ENCODE measurements at places on chromosomes 16 and 17. TPM values are rescaled to one million over a fixed set of nuclear protein-coding genes. Genes with fewer than 3 reads are reported as not detected.

DNA sequence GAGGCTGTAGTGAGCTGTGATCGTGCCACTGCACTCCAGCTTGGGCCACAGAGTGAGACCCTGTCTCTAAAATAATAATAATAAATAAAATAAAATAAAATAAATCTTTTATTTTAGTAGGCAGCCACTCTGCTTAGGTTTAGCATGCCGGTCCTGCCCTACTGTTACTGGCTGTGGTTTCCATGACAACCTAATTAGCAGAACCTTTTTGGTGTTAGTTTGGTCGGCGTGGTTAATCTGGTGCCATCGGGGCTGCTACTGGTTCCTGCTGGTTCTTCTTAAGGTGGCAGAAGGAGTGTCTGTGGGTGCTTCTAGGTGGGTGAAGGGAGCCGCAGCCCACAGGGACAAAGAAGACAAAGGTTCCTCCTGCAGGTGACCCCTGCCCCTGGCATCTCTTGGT lies 37.8 kb upstream of the CBX4 start:
- no peaks in the 10 kb centered on the region for H3K36me3 ChIP-seq
- H3K4me1 ChIP-seq = peaks cover 5% of the 10 kb centered on the region
- no peak overlapping the region for H3K4me3 ChIP-seq
- H3K27me3 ChIP-seq = no peaks in the 10 kb centered on the region

DNA sequence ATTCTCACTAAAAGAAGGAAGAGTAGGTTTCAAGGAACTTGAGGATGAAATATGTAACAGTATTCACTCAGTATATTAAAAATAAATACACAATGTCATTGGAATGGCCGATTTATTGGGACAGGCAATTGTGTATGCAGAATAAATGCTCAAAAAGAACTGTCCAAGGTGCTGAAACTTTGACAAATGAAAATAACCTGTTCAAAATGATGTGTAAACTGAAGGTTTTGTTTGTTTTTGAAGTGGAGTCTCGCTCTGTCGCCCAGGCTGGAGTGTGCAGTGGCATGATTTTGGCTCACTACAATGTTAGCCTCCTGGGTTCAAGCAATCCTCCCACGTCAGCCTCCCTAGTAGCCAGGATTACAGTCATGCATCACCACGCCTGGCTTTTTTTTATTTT lies 318.7 kb upstream of the RBFOX1 start:
- no peak for DNase-seq
- H3K27ac ChIP-seq = no peak overlapping the region
- peaks cover 6% of the 10 kb centered on the region for H3K27me3 ChIP-seq
- no peaks in the 10 kb centered on the region for H3K36me3 ChIP-seq

DNA sequence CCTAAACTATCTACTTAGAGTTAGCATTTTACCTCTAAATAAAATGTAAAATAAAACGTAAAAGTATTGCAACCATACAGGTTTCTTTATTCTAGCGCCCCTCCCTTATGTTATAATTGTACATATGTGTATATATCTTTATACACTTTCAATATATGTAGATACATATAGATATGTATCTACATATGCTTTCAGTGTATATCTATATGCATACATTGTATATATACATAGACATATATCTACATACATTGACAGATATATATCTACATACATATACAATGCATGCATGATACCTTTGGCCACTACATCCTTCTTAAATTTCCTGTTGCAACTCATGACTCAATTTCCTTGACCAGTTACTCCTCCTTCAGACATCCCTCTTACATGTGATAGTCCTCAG lies 16.7 kb downstream of the BPTF start:
- no peak overlapping the region for H3K27ac ChIP-seq
- H3K27me3 ChIP-seq = no peaks in the 10 kb centered on the region
- no peak overlapping the region for H3K4me3 ChIP-seq
- H3K4me1 ChIP-seq = peaks cover 4% of the 10 kb centered on the region

DNA sequence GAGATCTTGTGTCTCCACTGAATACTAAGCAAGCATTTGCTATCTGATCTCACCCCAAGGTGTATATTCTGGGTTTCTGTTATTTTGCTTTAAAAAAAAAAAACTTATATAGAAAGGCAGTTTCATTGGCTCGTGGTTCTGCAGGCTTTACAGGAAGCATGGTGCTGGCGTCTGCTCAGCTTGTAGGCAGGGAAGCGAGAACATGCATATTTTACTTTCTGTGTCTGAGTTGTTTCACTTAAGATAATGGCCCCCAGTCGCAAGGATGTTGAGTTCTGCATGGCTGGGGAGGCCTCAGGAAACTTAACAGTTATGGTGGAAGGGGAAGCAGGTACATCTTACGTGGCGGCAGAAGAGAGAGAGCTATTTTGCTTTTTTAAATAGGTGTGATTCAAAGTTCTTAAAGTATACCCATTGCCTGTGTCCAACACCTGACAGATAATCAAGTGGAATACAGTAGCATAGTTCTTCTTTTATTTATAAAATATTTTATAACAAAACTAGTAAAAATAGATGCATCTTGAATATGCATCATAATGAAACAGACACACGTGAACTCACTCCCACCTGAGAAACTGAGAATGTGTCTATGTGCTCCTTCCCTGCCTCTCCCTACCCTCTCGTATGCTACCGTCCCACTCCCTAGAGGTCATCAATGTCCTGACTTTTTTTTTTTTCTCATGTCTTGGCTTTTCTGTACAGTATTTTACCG lies 15.4 kb upstream of the ARHGAP17 start:
- no peaks in the 10 kb centered on the region for H3K36me3 ChIP-seq
- peak overlapping the region; percentile 98 for H3K4me3 ChIP-seq
- peaks cover 12% of the 10 kb centered on the region for H3K4me1 ChIP-seq
- no peak for DNase-seq

- DNase-seq = no peak
- no peaks in the 10 kb centered on the region for H3K4me1 ChIP-seq
Measured at GRCh38 chr17:1154704-1155103, 25.1 kb downstream of the ABR start.

SLC5A11 gene
- total RNA-seq = 0.45 TPM

GRCh38 chr17:55833306-55833705 lies 82.5 kb downstream of the PCTP start:
- peaks cover 16% of the 10 kb centered on the region for H3K27me3 ChIP-seq
- no peak for DNase-seq
- no peak overlapping the region for H3K27ac ChIP-seq
- no peaks in the 10 kb centered on the region for H3K36me3 ChIP-seq
- no peak overlapping the region for H3K4me3 ChIP-seq
- H3K4me1 ChIP-seq = peaks cover 10% of the 10 kb centered on the region

PPP1R27 gene
- total RNA-seq = not detected

LDHD gene
- 1.8 TPM for total RNA-seq

DNA sequence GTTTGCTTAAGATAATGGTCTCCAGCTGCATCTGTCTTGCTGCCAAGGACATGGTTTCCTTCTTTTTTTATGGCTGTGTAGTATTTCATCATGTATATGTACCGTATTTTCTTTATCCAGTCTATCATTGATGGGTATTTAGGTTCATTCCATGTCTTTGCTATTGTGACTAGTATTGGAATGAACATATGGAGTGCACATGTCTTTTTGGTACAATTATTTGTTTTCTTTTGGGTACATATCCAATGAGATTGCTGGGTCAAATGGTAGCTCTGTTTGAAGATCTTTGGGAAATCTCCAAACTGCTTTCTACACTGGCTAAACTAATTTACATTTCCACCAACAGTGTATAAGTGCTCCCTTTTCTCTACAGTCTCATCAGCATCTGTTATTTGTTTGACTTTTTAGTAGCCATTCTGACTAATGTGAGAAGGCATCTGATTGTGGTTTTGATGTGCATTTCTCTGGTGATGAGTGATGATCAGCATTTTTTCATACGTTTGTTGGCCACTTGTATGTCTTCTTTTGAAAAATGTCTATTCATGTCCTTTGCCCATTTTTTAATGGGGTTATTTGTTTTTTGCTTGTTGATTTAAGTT lies 66.2 kb downstream of the TNFRSF13B start:
- H3K36me3 ChIP-seq = no peaks in the 10 kb centered on the region
- no peak overlapping the region for H3K27ac ChIP-seq
- H3K27me3 ChIP-seq = peaks cover 32% of the 10 kb centered on the region
- no peak for DNase-seq
- H3K4me3 ChIP-seq = no peak overlapping the region

DNA sequence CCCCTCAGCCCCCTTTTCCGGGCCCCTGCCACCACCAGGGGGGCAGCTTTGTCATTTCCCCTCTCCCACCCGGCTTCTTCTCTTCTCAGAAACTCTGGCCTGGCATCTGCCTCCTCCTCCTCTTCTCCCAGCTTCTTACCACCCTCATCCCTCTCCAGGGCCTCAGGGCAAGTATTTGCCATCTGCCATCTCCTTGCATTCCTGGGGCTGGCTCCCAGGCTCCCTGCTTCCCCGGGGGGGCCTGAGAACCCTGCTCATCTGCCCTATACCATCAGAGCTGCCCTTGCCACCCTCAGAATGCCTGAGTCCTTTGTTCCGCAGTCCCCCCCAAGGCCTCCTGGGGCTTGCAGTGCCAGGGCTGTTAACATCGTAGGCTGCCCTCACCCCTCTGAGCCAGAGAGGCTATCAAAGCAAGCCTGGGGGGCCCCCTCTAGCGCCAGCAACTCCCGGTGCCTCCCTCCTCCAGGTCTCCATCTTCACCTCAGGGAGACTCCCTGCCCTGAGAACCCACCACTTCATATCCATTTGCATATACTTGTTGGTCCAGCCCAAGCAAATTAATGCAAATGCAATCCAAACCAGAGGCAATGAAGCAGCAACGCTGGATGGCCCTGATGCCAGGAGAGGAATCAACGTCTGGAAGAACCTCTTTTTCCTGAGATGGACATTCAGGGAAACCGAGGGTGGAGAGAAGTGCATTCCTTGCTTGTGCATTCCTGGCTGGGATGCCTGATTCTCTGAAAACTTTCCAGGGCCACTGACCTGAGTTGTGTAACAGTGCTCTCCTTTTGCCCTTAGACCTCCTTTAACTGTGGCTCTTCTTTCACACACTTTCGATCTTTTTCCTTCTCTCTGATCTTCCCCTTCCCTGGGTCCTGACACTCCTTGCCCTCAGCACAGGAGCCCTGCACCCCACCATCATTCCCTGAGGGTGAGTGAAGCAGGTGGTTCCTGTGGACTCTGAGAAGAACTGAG lies 20.7 kb upstream of the SP2 start:
- no peaks in the 10 kb centered on the region for H3K36me3 ChIP-seq
- DNase-seq = no peak
- peaks cover 13% of the 10 kb centered on the region for H3K4me1 ChIP-seq
- peaks cover 78% of the 10 kb centered on the region for H3K27me3 ChIP-seq

TMEM94 gene
- 112 TPM for total RNA-seq

DNA sequence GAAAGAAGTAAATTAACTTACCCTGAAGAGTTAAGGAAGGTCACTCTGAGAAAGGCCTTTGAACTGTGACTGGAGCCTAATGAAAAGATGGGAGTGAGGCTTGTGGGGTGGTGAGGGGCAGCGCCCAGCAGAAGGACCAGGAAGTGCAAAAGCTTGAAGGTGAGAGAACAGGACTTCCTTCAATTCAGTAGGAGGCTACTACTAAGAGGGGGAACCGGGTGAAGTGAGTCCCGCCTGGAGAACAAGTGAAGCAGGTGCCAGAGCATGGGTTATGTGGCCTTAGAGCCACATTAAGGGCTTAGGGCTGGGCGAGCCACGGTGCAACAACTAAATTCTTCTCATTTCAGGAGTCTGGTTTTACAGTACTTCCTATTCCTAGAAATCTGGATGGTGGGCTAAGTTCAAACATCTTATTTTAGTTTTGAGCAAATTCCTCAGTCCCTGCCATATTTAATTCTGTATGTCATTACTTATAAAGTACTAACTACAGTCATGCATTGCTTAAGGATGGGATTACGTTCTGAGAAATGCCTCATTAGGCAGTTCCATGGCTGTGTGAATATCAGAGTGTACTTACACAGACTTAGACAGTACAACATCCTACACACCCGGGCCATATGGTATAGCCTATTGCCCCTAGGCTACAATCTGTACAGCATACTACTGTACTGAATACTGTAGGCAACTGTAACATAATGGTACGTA lies 5.1 kb downstream of the CFAP20 start:
- peak overlapping the region; percentile 56 for H3K4me3 ChIP-seq
- H3K36me3 ChIP-seq = no peaks in the 10 kb centered on the region
- peaks cover 66% of the 10 kb centered on the region for H3K4me1 ChIP-seq

C17orf78 gene
- total RNA-seq = 1.6 TPM

DNA sequence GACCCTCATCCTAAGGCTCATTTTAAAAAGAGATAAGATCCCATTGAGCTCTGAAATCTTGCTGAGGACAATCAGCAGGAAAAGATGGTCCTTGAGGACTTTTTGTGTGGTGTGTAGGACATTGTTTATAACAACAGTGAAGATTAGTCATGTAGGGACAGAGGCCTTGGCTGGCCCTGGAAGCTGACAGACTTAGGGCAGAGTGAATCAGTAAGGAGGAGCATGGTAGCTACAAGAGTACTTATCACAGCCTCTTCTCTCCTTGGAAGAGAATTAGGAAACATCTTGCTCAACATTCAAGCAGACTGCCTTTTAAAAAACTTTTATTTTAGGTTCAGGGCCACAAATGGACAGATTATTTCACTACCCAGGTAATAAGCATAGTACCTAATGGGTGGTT lies 665.9 kb upstream of the SALL1 start:
- H3K27ac ChIP-seq = no peak overlapping the region
- H3K4me3 ChIP-seq = no peak overlapping the region
- H3K36me3 ChIP-seq = no peaks in the 10 kb centered on the region
- no peaks in the 10 kb centered on the region for H3K4me1 ChIP-seq
- DNase-seq = no peak
- H3K27me3 ChIP-seq = peaks cover 6% of the 10 kb centered on the region

FAM222B gene
- total RNA-seq = 38.8 TPM

Measured in type B pancreatic cell (in vitro differentiated cells).